ENCODE measurements at places on chromosomes 6 and 20.

- DNase-seq: no peak
Observed at GRCh38 chr6:89027756-89028155, 52.8 kb upstream of the PNRC1 start.

DNA sequence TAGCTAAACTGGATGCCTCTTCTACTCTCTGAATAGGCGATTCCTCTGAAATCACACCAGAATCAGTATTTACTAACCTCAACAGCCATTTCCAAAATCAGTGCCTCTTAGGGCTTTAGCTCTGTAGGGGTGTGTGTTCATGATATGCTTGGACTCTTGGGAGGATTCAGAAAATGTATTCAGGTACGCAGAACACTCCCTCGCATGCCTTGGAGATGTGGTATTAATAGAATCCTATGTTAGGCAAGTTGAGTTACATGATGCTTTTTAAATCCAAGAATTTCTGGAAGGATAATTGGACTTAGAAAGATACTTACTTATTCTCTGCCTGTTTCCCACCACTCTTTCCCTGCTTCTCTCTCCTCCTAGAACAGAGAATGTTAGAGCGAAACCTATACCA, 31.8 kb upstream of the PBOV1 start:
- DNase-seq: no peak

DNA sequence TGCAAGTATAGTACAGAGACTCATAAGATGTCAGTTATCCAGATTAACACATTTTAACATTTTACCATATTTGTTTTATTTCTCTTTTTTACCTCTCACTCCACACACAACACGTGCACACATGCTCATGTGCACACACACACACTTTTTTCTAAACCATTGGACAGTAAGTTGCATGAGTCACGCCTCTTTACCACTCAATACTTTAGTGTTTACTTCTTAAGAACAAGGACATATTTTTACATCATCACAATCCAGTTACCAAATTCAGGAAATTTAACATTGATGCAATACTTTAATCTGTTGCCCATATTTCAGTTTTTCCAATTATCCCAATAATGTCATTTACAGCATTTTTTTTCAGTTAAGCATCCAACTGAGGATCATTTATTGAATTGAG, 109.0 kb downstream of the RIN2 start:
- DNase-seq: no peak

GRCh38 chr6:12472601-12473038, 182.5 kb downstream of the EDN1 start:
- DNase-seq: peak; percentile 24

DNA sequence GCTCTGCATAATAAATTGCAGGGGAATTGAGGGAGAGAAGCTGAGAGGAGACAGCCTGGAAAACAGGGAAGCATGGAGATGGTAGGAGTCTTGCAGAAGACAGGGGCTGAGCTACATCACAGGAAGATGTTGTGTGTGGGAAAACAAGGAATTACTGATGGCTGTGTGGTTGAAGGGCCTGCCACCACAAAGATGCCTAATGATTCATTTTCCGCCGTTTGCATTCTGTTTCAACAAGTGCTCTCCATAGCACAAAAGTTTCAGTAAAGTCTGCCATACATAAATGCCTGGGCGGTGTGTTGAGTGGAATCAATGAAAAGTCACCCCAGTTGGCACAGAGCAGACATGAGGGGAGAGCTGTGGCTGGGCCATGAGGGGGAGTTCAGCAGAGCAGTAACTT, 5.6 kb upstream of the KLHL31 start:
- no peak for DNase-seq

- no peak for DNase-seq
Observed at GRCh38 chr20:37244572-37244957, 17.0 kb downstream of the GHRH start.

- no peak for DNase-seq
Observed at GRCh38 chr6:108468346-108468745, 92.4 kb upstream of the FOXO3 start.

GRCh38 chr20:47335251-47336128, 21.0 kb downstream of the ZMYND8 start:
- DNase-seq: no peak

DNA sequence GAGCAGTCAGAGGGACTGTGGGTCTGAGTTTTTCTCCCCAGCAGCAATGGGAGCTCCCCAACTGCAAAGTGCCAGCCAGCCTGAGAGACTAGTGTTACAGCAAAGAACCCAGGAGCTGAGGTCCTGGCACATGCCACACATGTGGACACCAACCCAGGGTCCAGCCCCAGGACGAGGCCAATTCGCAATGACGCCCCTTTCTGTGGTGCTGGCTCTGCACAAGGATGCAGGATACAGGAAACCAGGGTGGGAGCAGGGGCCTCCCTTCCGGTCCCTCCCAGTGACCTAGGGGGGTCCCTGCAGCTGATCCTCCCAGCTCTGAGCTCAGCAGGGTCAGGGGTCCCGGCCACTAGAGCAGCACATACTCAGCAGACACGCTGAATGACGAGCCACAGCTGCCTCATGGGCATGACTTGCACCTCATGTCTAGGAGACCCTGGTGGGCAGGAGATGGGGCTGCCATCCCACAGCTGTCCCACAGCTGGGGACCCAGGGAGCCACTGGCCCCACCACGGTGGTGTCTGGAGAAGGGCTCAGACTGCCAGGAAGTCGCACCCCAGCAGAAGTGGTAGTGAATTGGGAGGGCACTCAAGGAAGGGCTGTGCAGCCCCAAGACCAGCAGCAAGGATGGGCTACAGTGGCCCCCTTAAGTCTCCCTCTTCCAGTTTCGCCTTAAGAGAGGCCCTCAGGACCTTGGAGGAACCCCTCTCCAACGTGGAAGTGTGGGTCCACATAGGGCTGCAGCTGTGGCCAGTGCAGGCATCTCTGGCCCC, 3.6 kb downstream of the ARFRP1 start:
- DNase-seq: no peak

- DNase-seq: no peak
Observed at GRCh38 chr20:13054011-13054410, 45.2 kb downstream of the SPTLC3 start.

GRCh38 chr6:157537556-157537955, 156.6 kb downstream of the ZDHHC14 start:
- DNase-seq: no peak

- no peak for DNase-seq
Observed at GRCh38 chr6:113432521-113433334, 424.4 kb upstream of the MARCKS start.

DNA sequence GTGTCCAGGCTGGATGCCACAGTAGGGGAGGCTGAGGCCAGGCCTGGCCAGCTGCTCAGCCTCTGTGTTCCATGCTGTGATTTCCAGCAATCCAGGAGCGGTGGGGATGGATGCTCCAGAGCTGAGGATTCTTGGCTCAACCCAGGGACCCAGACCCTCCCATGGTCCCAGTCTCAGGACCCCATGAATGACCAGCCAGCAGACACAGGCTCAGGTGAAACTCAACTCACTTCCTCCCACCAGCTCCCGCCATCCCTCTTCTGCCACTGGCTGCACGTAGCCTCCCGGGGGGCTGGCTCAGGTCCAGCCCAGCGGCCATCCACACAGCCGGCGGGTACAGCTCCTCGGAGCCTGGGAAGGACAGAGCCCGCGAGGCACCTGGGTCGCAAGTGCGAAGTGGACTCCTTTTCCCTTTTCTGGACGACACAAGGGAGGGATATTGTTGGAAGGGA, 54.5 kb upstream of the DACT2 start:
- no peak for DNase-seq

GRCh38 chr20:53513489-53514298, 79.9 kb downstream of the ZNF217 start:
- no peak for DNase-seq

DNA sequence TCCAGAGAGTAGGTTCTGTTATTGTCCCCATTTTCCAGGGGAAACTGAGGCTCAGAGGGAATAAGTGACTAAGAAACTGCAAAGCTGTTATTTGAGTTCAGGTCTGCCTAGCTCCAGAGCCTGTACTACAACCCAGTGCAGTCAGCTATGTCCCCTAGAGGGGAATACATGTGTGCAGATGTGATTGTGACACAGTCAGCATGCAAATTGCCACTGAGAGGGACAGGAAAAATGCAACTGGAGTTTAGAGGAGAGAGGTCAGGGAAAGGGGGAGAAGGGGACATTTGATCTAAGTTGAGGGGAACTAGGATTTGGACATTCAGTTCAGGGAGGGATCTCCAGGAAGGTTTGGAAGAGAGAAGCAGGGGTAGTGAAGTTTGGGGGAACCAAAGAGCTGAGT, 38.6 kb upstream of the EPB41L1 start:
- no peak for DNase-seq

GRCh38 chr20:60962367-60963045, 289.6 kb upstream of the CDH4 start:
- peak; percentile 58 for DNase-seq

- no peak for DNase-seq
Observed at GRCh38 chr20:58701431-58702160, 9.0 kb downstream of the NPEPL1 start.

- no peak for DNase-seq
Observed at GRCh38 chr6:27156874-27157458, 90.5 kb upstream of the PRSS16 start.

DNA sequence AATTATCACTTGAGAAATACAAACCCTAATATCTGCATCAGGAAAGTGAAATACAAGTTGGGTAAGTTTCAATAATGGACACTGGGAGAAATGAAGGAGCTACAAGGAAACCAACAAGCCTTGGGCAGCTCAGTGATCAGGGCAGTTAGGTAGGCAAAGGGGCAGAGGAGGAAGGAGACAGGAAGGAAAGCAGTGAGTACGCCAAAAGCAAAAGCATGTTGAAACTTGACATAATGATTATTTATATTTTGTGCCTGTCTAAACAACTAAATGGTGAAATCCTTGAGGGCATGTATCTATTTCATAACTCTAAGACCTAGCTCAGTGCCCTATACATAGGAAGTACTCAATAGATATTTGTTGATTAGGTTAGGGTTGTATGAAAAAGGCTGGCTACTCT, 23.3 kb downstream of the PXT1 start:
- no peak for DNase-seq

- DNase-seq: no peak
Observed at GRCh38 chr20:38559764-38560163, 21.2 kb upstream of the ADIG start.

GRCh38 chr20:34310481-34311117, 7.4 kb upstream of the AHCY start:
- DNase-seq: no peak

- peak; percentile 79 for DNase-seq
Observed at GRCh38 chr6:37653933-37654565, 43.6 kb downstream of the MDGA1 start.

GRCh38 chr6:116165596-116165995, 39.7 kb upstream of the COL10A1 start:
- no peak for DNase-seq

DNA sequence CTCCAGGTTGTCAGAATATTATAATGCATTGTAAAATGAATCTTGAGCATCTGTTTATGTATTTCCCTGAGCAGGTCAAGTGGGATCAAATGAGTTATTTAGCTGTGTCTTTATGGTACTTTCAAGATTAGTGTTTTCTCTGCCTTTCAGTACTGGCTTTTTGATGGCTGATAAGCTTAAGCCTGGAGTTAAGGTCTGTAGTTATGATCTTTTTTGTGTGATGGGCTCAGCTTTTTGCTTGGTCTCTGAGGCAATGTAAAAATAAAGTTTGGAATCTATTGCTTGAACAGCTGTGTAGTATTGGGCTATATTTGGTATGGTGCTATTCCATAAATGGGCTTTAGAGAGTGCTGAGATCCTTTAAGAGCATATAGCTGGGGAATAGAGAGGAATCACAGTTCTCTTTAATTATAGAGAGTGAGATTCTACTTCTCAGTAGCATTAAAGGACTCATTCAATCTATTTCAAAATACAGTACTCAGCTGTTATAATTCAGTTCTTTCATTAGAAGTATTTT, 40.7 kb downstream of the ZNF451 start:
- DNase-seq: no peak

All from ELF-1 (cell line).